ENCODE measurements at places on chromosomes 5 and 9.

GRCh38 chr9:20186231-20186630, 397.4 kb upstream of the SLC24A2 start:
- DNase-seq = no peak

DNA sequence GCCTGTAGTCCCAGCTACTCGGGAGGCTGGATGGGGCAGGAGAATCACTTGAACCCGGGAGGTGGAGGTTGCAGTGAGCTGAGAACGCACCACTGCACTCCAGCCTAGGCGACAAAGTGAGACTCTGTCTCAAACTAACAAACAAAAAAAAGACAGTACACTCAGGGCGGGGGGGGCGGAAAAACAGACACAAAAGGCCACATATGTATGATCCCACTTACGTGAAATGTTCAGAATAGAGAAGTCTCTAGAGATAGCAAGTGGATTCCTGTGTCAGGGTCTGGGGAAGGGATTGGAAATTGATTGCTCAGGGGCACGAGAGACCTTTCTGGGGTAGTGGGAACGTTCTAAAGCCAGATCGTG, 9.0 kb upstream of the LCN1 start:
- DNase-seq = no peak

DNA sequence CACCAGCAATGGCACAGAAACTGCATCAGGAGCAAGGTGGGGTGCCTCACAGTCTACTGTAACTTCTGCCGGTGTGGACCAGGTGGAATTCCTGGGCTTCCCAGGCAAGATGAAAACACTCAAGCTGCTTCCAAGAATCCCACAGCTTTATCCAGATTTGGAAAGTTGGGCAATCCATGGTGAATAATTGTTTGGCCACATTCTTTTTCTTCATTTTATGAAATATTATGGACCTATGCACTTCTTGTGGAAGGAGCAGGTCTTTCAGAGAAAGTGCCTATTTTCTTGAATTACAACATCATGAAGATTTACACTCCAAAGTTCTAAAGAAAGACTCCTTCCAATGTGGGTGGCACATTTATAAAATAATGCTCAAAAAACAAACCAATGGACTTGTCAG, 503.6 kb downstream of the SEMA5A start:
- DNase-seq = no peak

GRCh38 chr5:140927228-140927573, 1.1 kb downstream of the PCDHAC1 start:
- DNase-seq = no peak

- DNase-seq = no peak
These were observed 94.7 kb upstream of the ADAMTSL1 start for GRCh38 chr9:18379073-18379811.

- DNase-seq = no peak
These were observed 726.1 kb upstream of the WWC1 start for GRCh38 chr5:167565189-167565954.

Data from stimulated activated CD8-positive, alpha-beta memory T cell treated with anti-CD3 and anti-CD28 coated beads, Interleukin-2, amount 100 ng/mL, for 48 hours (primary cell).